Activated CD4-positive, alpha-beta memory T cell treated with anti-CD3 and anti-CD28 coated beads for 36 hours (primary cell): ENCODE measurements at places on chromosomes 5 and 9. TPM values are rescaled to one million over a fixed set of nuclear protein-coding genes. Genes with fewer than 3 reads are reported as not detected.

GRCh38 chr5:36305571-36306326, 4.0 kb upstream of the RANBP3L start:
- H3K27ac ChIP-seq: no peak overlapping the region
- peaks cover 5% of the 10 kb centered on the region for H3K4me1 ChIP-seq
- H3K36me3 ChIP-seq: no peaks in the 10 kb centered on the region

The RGS7BP gene
- total RNA-seq: not detected

The PCDHA9 gene
- total RNA-seq: not detected

DNA sequence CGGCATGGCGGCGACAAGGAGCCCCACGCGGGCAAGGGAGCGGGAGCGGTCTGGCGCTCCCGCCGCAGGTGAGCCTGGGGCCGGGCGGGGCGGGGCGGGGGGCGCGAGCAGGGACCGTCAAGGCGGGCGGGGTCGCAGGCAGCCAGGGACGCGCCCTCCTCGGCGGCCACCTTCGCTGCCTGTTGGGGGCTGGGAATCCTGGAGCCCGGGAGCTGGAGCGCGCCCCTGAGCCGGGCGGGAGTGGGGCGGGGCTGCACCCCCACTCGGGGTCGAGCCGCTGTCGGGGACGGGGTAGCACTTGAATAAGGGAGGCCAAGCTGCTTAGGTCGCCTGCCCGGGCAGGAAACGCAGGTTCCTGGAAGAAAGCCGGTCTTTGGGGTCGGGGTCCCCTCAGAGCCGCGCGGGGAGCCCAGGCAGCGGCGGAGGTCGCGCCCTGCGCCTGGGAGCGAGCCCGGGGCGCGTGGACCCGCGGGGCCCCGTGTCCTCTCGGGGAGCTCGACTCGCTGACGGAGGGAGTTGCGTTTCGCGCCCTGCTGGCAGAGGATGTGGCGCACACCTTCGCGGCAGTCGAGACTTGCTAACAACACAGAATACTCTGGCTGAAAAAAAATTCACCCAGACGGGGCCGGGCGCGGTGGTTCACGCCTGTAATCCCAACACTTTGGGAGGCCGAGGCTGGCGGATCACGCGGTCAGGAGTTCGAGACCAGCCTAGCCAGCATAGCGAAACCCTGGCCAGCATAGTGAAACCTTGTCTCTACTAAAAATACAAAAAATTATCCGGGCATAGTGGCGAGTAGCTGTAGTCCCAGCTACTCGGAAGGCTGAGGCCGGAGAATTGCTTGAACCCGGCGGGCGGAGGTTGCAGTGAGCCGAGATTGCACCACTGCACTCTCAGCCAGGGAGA, 552 bp downstream of the OTULINL start:
- no peaks in the 10 kb centered on the region for H3K36me3 ChIP-seq
- peaks cover 9% of the 10 kb centered on the region for H3K27me3 ChIP-seq
- H3K4me3 ChIP-seq: peak overlapping the region; percentile 77
- peaks cover 32% of the 10 kb centered on the region for H3K4me1 ChIP-seq
- no peak overlapping the region for H3K27ac ChIP-seq

The GDF9 gene
- 0.43 TPM for total RNA-seq

- DNase-seq: no peak
- no peaks in the 10 kb centered on the region for H3K4me1 ChIP-seq
- peaks cover 12% of the 10 kb centered on the region for H3K27me3 ChIP-seq
- H3K27ac ChIP-seq: no peak overlapping the region
- no peak overlapping the region for H3K4me3 ChIP-seq
Measured at GRCh38 chr9:135297456-135298075, 182.0 kb upstream of the PPP1R26 start.

DNA sequence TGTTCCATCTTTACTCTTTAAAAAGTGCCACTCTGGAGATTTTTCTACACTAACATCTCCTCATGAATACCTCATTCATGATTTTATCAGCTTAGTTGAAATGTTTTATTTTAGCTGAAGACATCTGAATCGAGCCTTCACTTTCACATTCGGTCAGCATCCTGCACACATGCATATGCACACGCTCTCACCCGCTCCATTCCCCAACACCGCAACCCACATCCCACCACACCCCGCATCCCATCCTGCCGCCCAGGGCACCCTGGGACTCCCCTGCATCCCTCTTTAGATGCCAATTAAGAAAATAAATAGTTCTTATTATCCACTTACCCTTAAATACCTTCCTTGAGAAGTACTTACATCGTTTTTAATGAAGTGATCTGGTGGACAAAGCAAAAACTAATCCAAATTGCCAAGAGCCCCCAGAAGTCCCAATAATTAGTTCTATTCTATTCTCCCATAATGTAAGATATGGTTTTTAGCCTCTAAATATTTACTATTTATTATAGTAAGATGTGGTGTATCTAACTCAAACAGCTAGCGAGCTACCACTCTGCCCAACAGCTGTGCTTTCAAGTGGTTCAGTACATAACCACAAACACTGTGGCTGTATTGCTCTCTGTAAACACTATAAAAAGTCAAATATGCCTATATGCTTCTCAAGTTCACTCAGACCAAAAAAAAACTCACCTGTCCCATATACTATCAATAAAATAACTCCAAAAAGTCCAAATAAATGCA, 38.2 kb downstream of the GZMK start:
- H3K36me3 ChIP-seq: no peaks in the 10 kb centered on the region
- peaks cover 44% of the 10 kb centered on the region for H3K4me1 ChIP-seq
- peak; percentile 83 for DNase-seq
- peak overlapping the region; percentile 80 for H3K27ac ChIP-seq

GRCh38 chr5:115579747-115580173, 22.5 kb downstream of the TICAM2 start:
- no peak overlapping the region for H3K4me3 ChIP-seq
- no peak for DNase-seq
- H3K4me1 ChIP-seq: no peaks in the 10 kb centered on the region
- no peaks in the 10 kb centered on the region for H3K36me3 ChIP-seq
- H3K27me3 ChIP-seq: no peaks in the 10 kb centered on the region
- no peak overlapping the region for H3K27ac ChIP-seq

DNA sequence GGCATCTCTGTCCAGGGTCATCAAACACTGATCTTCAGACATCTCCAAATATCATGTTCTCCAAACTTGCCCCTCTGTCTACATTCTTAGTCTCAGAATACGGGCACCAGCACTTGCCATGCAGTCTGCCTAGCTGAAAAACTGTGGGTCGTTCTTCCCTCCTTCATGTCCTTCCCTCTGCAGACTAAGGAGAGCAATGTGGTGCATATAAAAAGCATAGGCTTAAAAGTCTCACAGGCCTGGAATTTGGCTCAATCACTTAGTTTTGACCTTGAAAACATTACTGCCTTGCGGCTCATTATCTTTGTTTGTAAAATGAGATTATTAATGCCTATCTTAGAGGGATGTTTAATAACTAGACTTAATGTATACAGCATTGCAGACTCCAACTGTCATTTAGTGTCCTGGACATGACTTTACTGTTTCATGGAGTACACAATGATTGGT, 362.8 kb downstream of the NPR3 start:
- no peak overlapping the region for H3K4me3 ChIP-seq
- no peaks in the 10 kb centered on the region for H3K4me1 ChIP-seq
- no peak for DNase-seq
- no peaks in the 10 kb centered on the region for H3K36me3 ChIP-seq
- H3K27me3 ChIP-seq: no peaks in the 10 kb centered on the region
- no peak overlapping the region for H3K27ac ChIP-seq

The DPH7 gene
- 26.6 TPM for total RNA-seq

The PTPRD gene
- 0.10 TPM for total RNA-seq

DNA sequence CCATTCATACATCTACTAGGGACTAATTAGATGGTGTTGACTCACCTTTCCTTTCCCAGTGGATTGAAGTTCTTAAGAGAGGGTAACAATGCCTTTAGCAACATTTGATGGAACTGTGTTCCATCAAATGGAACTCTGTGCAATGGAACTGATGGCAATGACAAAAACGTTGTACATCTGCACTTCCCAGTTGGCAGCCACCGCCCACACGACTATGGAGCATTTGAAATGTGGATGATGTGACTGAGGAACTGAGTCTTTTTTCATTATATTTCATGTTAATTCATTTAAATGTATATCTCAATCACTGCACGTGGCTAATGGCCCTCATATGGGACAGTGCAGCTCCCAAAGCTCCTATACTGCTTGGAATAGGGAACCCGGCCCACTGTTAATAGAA, 39.0 kb upstream of the ICE1 start:
- H3K4me3 ChIP-seq: no peak overlapping the region
- no peak for DNase-seq
- H3K4me1 ChIP-seq: no peaks in the 10 kb centered on the region
- no peaks in the 10 kb centered on the region for H3K27me3 ChIP-seq
- H3K36me3 ChIP-seq: no peaks in the 10 kb centered on the region

The NPDC1 gene
- total RNA-seq: 36.0 TPM

DNA sequence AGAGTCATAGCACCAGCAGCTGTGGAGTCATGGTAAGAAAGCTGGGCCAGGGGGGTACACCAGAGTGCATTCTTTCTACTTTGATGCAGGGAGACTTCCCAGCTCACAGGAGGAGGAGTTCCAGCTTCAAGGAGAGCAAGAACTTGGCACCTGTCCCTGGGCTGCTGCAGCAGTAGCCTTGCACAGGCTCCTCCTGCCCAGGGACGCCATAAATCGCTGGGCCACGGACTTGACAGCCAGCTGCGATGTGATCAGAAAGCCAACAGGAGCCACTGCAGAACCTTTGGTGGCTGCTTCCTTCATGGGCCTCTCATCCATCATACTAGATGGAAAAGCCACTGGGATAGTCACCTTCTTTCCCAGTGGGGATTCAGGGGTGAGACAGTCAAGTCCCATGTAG, 234.7 kb downstream of the NMUR2 start:
- no peak overlapping the region for H3K4me3 ChIP-seq
- no peak for DNase-seq

DNA sequence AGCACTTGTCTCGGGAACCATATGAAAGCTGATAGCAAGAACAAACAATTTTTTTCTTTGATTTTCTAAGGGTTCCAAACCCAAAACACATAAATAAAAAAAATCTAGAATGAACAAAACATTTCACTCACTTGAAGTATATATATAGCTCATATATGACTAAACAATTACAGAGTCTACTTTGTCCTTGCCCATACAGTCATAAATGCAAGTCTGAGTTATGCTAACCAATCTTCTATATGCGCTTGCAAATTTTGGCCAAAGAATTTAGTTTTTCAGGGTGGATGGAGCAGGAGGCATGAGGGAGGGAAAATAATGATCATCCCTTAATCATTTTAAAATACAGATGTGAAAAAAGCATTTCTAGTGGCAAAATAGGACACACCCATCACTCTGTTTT, 370.1 kb downstream of the BNC2 start:
- no peaks in the 10 kb centered on the region for H3K4me1 ChIP-seq
- DNase-seq: no peak
- no peaks in the 10 kb centered on the region for H3K27me3 ChIP-seq
- no peak overlapping the region for H3K4me3 ChIP-seq
- H3K27ac ChIP-seq: no peak overlapping the region
- H3K36me3 ChIP-seq: no peaks in the 10 kb centered on the region

- no peaks in the 10 kb centered on the region for H3K27me3 ChIP-seq
- no peak overlapping the region for H3K27ac ChIP-seq
- DNase-seq: no peak
- H3K4me1 ChIP-seq: no peaks in the 10 kb centered on the region
- no peaks in the 10 kb centered on the region for H3K36me3 ChIP-seq
- no peak overlapping the region for H3K4me3 ChIP-seq
Measured at GRCh38 chr5:19930451-19930850, 57.5 kb downstream of the CDH18 start.

DNA sequence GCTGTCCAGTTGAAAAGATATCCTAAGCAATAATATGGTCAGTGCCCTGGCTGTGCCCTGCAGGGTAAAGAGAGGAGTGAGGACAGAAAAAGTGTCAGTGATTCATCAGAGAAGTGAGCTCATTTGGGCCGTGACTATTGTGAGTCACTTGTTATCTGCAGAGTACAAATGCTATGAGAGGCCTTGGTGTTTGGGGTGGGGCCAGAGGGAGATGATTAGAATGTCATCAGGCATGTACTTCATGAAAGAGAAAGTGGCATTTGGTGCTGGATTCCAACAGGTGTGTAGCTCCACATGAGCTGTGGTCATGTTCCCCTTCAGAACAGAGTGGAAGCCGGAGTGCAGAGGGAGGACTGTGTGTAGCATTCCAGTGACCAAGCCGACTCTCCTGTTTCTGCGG, 174.1 kb downstream of the KDM4C start:
- no peak overlapping the region for H3K4me3 ChIP-seq
- peaks cover 26% of the 10 kb centered on the region for H3K4me1 ChIP-seq
- H3K27me3 ChIP-seq: no peaks in the 10 kb centered on the region
- H3K27ac ChIP-seq: peak overlapping the region; percentile 29
- peaks cover 5% of the 10 kb centered on the region for H3K36me3 ChIP-seq
- DNase-seq: peak; percentile 67

DNA sequence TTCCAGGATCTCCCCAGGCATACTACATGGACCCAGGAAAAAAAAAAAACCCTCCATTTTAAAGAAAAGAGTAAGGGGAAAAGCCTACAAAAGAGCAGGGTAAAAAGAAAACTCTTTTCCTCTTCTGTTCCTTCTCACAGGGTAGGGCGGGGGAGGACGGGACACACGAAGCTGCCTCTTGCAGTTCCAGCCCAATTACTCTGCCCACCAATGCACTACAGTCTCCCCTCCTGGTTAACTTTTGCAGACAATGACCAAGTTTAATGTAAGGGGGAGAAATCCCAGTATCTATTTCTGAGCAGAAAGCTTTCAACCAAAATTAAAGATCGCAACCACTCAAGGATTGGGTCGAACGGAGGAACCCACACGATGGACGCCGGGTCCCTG, 1.3 kb downstream of the BRD3 start:
- H3K4me1 ChIP-seq: peaks cover 28% of the 10 kb centered on the region
- H3K27ac ChIP-seq: peak overlapping the region; percentile 94
- H3K36me3 ChIP-seq: no peaks in the 10 kb centered on the region
- peaks cover 13% of the 10 kb centered on the region for H3K27me3 ChIP-seq
- peak overlapping the region; percentile 87 for H3K4me3 ChIP-seq

DNA sequence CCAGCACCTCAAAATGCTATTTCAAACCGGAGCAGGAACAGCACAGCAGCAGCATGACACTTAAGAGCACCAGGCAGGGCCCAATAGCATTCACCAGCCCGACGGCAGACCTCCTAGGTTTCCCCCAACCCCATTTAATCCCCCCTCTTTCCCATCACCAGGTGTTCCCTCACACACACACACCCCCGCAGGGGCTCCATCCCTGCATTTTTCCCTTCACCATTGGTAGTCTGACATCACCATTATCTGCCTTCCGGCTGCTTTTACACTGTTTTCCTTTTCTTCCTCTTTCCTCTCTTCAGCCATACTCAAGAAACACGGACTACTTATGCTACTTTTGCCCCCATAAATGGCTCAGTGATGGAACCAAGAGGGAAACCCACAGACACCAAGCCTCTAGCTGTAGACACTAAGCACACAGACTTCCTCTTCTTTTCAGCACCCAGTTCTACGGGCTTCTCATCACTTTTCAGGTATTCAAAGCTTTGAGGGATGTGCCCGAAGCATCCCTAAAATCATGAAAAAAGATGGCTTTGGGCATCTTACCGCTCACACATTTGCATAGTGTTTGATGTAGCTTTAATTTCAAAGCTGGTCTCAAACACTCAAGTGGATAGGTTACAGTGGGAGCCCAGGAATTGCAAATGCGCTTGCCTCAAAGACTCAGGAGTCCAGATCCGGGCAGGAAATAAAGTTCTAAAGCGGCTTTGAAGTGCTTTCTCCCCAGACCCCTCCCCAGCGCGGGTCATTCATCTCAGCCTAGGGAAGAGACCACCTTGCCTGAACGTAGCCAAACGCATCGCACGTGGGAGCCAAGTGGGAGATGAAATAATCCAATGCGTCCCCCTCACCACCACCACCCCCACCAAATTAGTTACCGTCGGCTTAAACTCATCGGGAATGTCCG, 141.5 kb downstream of the TSSK1B start:
- H3K4me1 ChIP-seq: peaks cover 16% of the 10 kb centered on the region
- peaks cover 13% of the 10 kb centered on the region for H3K27me3 ChIP-seq
- no peaks in the 10 kb centered on the region for H3K36me3 ChIP-seq

The OR13D1 gene
- total RNA-seq: not detected
